ENCODE measurements at places on chromosomes 7 and 10.

GRCh38 chr7:87548123-87548919 is 52.4 kb downstream of the ABCB1 start:
- no peak for DNase-seq

GRCh38 chr10:95401704-95402469 is 111.1 kb upstream of the PDLIM1 start:
- no peak for DNase-seq

GRCh38 chr10:67790534-67791408 is 47.2 kb downstream of the DNAJC12 start:
- DNase-seq, result no peak

DNA sequence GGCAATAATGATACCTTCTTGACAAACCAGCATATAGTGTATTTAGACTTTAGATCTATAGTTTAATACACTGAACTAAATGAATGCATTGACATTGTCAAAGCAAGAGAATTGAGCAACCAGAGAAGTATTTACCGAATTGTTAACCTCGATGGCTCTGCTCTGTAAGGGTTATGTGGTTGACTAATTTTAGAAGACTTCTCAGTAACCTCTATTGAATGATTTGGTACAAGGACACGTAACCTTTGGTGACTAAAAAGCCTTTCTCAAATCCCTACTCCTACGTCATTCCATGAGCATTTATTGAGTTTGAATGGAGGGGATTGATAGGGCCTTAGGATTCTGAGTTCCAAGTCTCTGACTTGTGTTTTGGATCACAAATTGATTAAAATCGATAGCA is 67.6 kb downstream of the MDFIC start:
- DNase-seq, result no peak

- DNase-seq, result no peak
Observed at GRCh38 chr7:31271641-31272405, 68.7 kb downstream of the NEUROD6 start.

DNA sequence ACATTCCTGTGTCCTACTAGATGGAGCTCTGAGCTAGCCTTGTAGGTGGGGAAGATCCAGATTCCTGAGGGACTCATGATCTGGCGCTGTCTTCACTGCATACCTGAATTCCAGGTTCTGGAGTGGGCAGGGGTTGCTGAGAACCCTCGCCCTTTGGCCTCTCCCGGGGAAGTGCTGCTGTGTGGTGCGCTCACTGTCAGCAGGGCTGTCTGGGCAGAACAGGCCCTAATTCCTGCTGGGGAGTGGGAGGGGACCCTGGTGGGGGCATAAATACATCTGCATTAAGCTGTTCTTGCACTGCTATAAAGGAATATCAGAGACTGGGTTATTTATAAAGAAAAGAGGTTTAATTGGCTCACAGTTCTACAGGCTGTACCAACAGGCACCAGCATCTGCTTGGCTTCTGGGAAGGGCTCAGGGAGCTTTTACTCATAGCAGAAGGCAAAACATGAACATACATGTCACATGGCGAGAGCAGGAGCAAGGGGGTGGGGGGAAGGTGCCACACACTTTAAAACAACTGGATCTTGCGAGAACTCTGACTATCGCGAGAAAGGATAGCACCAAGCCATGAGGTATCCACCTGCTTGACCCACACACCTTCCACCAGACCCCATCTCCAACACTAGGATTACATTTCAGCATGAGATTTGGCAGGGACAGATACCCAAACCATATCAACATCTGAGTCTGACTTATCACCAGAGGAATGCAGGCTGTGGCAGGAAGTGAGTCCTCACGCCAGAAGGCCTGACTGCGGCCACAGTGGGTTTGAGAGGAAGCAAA is 115.0 kb downstream of the ADCY1 start:
- no peak for DNase-seq

GRCh38 chr10:93280121-93280698 is 201.9 kb downstream of the MYOF start:
- DNase-seq, result no peak

- no peak for DNase-seq
Observed at GRCh38 chr10:5668429-5668828, 2.0 kb upstream of the ASB13 start.

GRCh38 chr10:87733081-87733480 is 73.4 kb downstream of the PAPSS2 start:
- no peak for DNase-seq

DNA sequence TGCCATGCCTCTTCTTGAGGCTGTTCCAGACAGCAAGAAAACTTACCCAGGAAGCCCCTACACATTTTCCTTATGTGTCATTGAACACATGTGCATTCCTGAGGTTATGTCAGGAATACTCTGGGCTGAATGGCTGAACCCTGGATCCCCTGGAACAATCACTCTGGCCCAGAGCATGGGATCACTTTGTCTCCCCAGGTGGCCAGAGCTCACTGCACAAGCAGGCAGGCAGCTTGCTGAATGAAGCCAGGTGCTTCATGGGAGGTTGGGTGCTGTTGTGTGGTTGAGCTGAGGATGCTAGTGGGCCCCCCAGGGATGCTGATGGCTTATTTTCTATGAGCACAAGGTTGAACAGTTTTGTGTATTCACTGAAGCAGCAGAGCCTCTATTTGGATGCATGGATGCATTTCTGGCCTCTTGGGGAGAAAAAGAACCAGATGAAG is 54.7 kb upstream of the NPTX2 start:
- peak; percentile 13 for DNase-seq

DNA sequence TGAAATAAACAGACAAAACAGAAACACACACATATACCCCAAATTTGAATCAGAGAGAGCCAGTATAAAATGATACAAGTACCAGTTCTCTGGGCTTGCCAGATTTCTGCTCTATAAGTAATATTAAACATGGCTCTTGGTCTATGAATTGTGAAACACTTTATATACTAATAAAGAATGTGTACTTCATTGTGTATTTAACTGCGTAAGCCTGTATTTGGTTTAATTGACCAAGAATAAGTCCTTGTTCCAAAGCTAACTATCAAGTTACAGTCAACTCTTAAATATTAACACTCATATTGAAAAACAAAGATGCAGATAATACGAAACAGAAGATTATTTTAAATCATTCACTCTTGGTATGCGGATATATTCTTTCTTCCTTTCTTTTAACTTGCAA is 8.7 kb downstream of the FGFR2 start:
- DNase-seq, result no peak

GRCh38 chr7:47783456-47784223 is 164.6 kb downstream of the PKD1L1 start:
- DNase-seq, result no peak

- DNase-seq, result no peak
Observed at GRCh38 chr7:195830-196128, 3.4 kb downstream of the FAM20C start.

- DNase-seq, result no peak
Observed at GRCh38 chr7:65827366-65827765, 45.5 kb upstream of the VKORC1L1 start.

DNA sequence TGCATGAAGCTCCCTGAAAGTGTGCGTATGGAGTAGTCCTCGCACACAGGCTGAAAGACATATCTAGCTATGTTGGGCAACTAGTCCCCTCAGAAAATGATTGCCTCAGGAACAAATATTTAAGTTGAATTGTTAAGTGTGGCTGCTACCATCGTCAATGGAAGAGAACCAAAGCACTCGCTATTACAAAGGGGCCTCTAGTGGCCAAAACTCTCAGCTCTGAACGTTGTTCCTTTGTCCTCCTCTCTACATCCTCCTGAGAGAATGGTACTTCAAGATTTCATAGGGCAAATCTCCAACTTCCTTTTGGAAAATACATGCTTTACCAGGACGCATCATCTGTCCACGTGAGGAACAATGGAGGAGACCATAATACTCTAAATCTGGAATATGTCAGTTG is 209.9 kb downstream of the NRG3 start:
- no peak for DNase-seq

GRCh38 chr7:131797841-131798240 is 241.4 kb upstream of the PODXL start:
- DNase-seq, result no peak

DNA sequence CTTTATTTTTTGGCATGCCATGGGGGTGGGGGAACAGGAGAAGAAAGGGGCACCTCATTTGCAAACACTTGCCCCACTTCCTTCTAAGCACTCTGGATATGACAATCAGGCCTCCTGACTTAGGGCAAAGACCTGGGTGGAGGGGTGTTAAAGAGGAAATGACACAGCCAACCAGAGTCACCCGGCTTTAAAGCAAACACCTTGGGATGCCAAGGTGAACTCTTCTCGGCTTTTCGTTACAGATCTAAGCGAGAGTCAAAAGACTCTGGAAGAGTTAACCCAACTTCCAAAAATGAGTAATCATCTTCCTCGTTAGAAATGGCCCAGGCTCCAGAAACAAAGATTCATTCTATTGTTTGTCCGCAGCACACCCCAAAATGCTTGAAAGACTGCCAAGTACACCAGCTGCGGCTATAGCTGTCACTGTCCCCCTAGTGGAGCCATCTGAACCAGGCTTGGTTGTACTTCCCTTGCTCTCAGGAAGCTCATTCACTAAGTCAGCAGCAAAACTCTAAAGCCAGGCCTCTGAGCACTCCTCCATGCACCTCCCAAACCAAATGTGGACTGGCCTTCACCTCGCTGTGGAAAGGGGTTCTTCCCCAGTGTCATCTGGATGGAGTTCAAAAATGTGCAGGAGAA is 24.8 kb downstream of the FAM53B start:
- no peak for DNase-seq

DNA sequence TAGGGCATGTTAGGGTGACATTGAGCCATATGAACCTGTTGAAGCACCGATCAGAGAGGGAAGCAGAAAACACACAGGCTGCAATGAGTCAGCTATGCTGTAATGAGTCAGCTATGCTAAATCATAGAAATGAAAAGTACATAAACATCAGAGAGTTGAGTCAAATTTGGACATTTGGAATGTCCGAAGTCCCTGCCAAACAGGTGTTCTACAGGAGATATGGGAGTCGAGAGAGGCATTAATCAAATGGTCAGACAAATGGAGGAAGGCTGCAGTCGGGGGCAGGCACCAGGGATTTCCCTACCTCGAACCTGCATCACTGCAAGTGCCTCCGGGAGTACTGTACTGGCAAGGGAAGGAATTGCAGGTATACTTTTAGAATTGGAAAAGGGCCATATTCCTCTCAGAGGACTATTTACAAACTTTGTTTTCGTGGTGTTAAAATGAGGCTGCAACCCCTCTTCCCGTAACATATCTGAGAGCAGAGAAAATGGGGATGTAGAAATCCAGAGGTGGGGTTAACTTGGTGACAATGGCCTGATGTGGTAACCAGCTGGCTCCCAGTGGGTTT is 8.8 kb upstream of the ZC3HAV1 start:
- no peak for DNase-seq

GRCh38 chr7:13144673-13145072 is 457.2 kb downstream of the ARL4A start:
- no peak for DNase-seq

DNA sequence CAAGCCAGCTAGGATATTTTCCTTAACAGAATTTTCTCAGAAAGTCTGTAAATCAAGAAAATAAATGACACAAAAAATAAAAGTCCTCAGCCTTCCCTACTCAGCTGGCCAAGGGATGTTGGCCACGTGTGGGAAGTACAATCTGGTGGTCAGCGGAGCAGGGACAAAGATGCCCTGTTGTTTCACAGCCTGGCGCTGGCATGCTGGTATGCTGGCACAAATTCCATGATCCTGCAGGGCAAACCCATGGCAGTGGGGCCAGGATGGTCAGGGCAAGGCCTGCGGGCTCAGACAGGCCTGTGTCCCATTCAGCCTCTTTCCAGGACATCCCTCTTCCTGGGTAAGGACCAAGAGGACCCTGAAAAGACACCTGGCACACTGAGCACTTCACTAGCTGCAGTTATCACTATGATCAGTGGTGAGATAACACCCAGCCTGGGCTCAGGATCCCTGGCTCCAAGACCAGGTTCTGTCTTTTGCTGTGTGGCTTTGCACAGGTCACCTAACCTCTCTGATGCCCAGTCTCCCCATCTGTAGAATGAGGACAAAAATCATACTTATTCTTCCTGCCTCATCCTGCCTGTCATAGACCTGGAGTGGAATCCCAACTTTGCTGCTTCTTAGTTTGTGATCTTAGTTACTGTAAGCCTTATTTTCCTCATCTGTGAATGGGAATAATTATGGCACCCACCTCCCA is 10.8 kb upstream of the HSPA12A start:
- no peak for DNase-seq

- no peak for DNase-seq
Observed at GRCh38 chr10:71547312-71547711, 150.6 kb downstream of the CDH23 start.

- no peak for DNase-seq
Observed at GRCh38 chr7:29511337-29511736, 52.3 kb upstream of the PRR15 start.

Measured in posterior vena cava (tissue), 2 donors.